CD8-positive, alpha-beta T cell (primary cell): ENCODE measurements at places on chromosomes 5 and 9. TPM values are rescaled to one million over a fixed set of nuclear protein-coding genes. Genes with fewer than 3 reads are reported as not detected.

Gene EIF4E1B
- total RNA-seq, result not detected

Gene SV2C
- total RNA-seq, result 0.11 TPM

Gene GMCL2
- not detected for total RNA-seq

Gene HIGD2A
- total RNA-seq, result 102 TPM

Gene GHR
- not detected for total RNA-seq

DNA sequence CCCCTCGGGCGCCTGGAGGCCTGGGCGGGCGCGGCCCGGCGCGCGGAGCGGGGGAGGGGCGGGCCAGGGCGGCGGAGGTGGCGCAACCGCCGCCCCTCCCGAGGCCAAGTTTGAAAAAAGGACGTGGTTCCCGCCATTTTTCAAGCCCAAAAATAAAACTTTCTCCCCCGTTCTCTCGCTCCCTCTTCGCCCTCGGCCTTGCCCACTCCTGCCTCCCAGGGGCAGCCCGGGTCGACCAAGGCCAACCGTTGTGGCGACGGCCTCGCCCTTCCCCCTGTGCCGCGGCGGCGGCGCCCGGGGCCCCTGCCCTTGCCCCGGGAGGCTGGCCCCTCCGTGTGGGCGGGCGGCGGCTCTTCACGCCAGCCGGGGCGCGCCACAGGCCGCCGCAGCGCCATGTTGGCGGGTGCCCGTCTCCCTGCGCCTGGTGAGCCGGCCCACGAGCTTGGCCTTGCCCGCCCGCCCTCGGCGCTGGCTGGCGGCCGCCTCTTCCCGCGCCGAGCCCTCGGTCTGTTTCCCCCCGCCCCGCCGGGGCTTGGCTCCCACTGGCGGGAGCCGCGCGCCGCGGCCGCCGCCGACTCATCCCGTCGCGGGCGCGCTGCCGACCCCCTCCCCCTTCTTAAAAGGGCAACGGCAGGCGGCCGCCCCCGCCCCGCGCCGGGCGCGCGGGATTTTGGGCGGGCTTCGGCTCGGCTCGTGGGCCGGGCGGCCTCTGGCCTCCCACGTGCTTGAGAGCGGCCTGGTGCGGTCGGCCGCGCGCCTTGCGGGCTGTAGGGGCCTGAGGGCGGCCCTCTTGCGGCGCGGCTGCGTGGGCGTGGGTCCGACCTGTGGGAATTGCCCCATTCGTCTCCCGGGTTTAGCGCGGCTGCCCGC, 1.3 kb downstream of the ANP32B start:
- DNase-seq, result peak; percentile 57

DNA sequence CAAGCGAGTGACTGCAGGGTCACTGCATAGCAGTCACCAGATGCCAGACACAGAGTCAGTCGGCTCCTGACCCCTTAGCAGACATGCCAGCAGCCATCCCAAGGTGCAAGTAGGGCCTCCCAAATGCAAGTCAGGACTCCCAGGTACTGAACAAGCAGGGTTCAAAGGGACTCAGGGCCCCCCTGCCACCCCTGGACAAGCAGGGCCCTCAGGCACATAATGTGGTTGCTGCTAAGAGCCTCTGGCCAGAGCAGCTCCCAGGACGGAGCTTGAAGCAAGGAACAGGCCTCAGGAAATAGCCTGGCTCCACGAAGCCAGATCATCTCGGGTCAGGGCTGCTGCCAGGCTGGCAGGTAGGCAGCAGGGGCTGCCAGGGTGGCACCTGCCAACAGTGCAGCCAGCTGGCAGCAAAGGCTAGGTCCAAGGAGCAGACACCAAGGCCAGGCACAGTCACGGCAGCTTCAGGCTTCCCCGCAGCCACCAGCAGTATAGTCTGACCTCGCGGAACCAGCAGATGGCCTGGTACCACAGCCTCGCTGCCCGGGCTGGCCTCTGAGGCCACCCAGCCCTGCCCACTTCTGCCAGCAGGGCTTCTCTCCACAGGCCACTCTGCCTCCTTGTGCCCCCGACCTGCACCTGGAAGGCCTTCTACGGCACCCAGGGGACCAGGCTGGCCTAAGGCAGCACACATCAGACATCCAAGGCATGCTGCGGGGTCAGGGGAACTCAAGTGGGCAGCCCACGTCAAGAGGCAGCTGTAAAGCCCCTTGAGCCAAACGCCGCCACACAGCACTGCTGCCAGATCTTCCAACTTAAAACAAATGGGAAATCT, 7.4 kb downstream of the EEIG1 start:
- DNase-seq, result peak; percentile 45

GRCh38 chr5:62499756-62500155, 78.9 kb upstream of the LRRC70 start:
- DNase-seq, result no peak

DNA sequence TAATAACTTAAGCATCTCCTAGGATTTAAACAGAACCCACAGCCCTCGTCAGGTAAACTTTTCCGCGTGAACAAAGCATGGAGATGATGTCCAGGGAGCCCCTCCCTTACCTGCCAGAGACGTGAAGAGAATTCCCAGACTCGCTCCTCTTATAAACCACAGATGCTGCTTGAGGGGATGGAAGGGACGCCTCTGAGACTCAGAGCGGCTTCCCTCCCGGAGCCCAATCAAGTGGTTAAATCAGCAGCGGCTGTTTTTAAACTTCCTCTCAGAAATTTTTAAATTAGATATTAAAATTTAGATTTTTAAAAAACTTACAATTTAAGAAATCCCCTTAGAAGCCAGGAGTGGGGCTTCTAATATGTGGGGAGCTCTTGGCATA, 71.8 kb downstream of the RAPGEF1 start:
- no peak for DNase-seq

DNA sequence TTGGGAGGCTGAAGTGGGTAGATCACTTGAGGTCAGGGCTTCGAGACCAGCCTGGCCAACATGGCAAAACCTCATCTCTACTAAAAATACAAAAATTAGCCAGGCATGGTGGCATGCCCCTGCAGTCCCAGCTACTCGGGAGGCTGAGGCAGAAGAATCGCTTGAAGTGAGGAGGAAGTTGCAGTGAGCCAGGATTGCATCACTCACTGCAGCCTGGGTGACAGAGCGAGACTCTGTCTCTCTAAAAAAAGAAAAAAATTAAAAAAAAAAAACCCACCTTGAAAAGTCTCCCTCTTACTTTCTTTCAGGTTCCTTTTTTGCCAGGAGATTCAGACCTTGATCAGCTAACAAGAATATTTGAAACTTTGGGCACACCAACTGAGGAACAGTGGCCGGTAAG, 34.2 kb downstream of the CDK7 start:
- DNase-seq, result no peak

- DNase-seq, result no peak
Observed at GRCh38 chr5:100131161-100131560, 404.0 kb upstream of the FAM174A start.

- DNase-seq, result no peak
Observed at GRCh38 chr5:96297290-96297689, 135.8 kb downstream of the PCSK1 start.

- no peak for DNase-seq
Observed at GRCh38 chr9:4491626-4491975, 1.3 kb downstream of the SLC1A1 start.

DNA sequence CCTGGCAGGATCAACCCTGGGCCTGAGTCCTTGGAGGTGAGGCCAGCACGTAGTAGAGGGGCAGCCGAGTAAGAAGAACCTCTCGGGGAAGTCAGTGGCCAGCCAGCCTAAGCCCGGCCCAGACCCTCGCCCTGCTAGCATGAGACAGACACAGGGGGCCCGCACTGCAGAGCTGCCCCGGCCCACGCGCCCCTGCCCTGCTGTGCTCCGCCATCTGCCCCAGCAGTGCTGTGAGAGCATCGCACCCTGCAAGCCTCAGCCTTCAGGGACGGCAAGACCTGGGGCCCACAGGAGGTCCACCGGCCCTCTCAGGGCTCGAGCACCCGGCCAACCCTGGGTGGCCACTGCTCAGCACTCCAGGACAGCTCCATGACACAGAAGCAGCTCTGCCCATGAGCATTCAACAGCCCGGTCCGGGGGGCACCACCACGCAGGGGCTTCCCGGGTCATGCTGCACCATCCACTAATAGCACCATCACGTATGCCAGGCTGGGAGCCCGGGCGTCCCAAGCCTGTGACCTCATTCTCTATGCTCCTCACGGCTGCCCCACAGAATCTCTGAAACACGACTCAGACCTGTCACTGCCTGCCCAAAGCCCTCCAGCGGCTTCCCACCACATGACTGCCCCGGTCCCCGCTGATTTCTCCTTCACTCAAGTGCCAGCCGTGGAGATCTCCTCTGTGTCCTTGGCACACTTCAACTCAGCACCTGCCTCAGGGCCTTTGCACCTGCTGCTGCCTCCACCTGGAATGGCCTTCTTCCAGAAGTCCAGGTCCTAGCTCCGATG, 38.1 kb downstream of the ADAMTS2 start:
- DNase-seq, result no peak

DNA sequence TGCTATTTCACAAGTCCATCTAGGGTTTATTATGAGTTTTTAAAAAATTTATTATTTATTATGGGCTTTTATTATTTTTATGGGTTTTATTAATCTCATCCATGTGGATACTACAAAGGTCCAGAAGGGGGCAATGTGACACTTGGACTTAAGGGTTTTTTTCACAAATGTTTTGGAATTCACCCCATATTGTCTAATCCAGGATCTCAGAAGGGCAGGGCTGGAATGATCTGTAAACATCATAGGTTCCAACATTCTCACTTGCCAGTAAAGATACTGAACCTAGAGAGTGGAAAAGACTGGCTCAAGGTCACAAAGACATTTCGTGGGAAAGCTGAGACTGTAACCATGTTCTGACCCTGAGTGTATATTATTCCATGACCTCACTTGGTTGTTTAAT, 35.6 kb downstream of the NIM1K start:
- no peak for DNase-seq

DNA sequence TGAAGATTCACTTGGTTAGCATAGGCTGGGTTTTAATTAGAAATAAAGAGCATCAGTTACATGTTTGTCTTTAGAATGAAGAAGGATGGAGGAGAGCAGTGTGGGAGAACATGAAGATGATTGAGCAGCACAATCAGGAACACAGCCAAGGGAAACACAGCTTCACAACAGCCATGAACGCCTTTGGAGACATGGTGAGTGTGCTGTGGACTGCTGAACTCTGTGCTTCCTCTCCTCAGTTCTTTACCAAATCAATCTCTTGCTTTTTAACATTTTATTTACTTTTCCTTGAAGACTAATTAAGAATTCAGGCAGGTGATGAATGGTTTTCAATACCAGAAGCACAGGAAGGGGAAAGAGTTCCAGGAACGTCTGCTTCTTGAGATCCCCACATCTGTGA, 38.2 kb upstream of the SPATA31E1 start:
- no peak for DNase-seq

- DNase-seq, result peak; percentile 11
Observed at GRCh38 chr9:85425153-85425611, 316.6 kb downstream of the AGTPBP1 start.

- DNase-seq, result no peak
Observed at GRCh38 chr9:108913391-108913790, 20.5 kb downstream of the ELP1 start.

DNA sequence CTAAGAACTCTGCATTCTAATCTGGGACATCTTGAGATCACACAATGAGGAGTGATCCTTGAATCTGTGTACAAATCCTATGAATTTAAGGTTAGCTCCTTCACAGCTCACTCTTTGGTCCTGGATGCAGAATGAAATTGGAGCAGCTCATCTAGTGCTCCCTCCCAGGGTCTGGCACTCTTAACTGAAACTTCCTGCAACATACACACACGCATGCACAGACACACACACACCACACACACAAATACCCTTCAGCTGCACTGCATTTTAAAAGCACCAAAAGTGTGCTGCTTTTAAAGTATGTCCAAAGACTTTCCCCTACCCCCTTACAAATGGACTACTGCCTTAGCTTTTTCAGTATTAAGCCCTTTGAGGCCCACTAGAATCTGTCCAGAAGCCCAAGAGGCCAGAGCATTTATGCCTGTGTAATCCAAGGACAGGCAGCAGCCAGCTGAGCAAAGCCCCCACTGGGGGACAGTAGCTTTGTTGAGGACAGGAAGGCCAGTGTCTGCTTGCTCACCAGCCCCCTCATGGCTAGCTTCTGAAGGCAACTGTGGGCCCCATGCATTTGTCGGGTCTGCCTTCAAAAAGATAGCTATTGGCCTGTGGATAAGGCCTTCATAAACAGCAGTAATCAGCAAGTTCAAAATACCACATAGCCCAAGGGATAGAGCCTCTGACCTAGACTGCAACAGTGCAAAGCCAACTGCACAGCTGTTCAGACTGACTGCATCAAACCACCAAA, 43.6 kb downstream of the CDO1 start:
- no peak for DNase-seq

DNA sequence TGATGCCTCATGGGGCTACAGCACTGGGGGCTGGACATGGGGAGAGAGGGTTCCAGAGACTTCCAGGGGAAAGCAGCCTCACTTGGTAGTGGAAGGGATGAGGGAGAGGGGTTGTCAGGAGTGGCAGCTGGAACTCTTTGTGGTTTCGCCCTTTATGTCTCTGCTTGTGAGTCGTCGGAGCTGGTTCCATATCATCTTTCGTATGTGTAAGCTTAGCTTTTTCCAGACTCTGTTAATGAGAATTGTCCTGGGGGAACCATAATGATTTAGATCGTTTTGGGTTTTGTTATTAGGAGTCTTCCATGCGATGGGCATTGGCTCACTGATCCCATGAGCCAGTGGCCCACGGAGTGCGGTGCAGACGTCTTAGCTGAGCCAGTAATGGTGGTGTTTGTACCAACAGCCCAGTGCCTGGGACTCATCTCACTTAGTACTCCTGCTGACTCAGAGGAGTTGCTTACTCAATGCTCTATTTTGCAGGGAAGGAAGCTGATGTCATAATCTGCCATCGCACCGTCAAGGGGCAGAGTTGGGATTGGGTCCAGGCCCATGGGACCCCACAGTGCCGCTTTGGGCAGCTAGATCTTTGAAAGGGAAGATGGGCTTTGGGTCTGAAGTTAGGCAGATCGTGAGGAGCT, 48.5 kb downstream of the NEK6 start:
- DNase-seq, result no peak

- DNase-seq, result peak; percentile 69
Observed at GRCh38 chr5:119411361-119412278, 40.7 kb upstream of the HSD17B4 start.

DNA sequence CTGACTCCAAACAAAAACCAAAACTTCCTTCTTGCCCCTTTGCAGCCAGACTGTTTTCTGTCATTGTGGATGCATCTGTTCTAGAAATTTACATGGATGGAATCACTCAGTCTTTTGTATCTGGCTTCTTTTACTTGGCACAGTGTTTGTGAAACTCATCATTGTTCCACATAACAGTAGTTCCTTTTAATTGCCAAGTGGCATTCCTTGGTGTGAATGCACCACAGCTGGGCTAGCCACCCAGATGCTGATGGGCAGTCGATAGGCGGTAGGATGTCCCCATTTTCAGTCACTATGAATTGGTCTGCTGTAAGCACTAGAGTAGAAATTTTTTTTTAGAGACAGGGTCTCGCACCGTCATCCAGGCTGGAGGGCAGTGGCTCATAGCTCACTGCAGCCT, 6.3 kb upstream of the CLPTM1L start:
- no peak for DNase-seq
